ENCODE measurements at places on chromosomes 6 and 20.

DNA sequence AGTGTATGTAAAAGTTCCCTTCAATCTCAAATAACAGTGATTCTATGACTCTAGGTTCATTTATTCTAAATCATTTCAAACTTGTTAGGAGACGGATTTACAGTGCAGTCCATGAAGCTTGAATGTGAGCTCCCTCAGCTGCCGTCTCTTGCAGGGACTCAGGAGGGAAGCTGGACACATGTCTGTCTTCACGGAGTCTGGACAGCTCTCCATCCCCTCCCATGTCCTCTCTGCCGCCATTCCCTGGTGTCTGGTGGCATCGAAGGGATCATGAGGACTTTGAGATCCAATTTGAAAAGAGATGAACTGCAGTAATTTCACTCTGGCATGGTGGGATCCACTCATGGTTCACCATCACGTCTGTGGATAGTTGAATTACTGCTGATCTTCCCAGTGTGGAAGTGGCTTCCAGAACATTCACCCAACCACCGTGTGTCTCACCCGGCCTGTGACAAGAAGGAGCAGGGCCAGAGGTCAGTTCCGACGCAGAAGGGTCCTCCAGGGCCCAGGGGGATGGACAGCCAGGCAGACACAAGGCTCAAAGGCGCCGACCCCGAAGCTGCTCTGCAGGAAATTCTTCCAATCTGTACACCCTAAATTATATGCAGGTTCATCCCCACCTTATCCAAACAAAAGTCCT, 370.1 kb downstream of the THBS2 start:
- no peak for DNase-seq
- H3K4me3 ChIP-seq: no peak overlapping the region
- H3K27ac ChIP-seq: no peak overlapping the region
- no peaks in the 10 kb centered on the region for H3K36me3 ChIP-seq
- no peaks in the 10 kb centered on the region for H3K4me1 ChIP-seq
- H3K27me3 ChIP-seq: no peaks in the 10 kb centered on the region

GRCh38 chr6:167153521-167153959, 4.2 kb downstream of the GPR31 start:
- no peaks in the 10 kb centered on the region for H3K27me3 ChIP-seq
- no peaks in the 10 kb centered on the region for H3K4me1 ChIP-seq
- H3K36me3 ChIP-seq: peaks cover 3% of the 10 kb centered on the region
- H3K4me3 ChIP-seq: no peak overlapping the region
- no peak for DNase-seq

DNA sequence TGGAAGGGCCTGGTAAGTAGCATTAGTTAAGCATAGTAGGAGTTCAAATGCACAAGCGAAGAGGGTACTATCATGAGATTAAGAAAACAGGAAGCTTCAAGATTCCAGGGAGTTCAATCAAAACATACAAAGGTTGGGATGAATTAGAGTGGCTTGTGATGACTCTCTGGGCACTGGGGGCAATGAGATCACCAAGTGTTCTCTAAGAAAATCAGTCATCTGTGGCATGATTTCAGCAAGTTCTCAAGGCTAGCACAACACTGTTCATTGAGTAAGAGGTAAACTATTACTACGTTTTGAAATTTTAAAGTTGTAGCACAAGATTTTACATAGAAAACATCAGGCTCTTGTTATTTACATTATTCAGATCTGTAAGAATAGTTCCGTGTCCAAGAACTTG, 139.7 kb upstream of the FLRT3 start:
- no peaks in the 10 kb centered on the region for H3K36me3 ChIP-seq
- no peak overlapping the region for H3K4me3 ChIP-seq
- no peaks in the 10 kb centered on the region for H3K27me3 ChIP-seq

GRCh38 chr6:62217866-62218265, 68.2 kb downstream of the KHDRBS2 start:
- H3K27me3 ChIP-seq: no peaks in the 10 kb centered on the region
- no peaks in the 10 kb centered on the region for H3K36me3 ChIP-seq
- H3K4me1 ChIP-seq: no peaks in the 10 kb centered on the region
- no peak for DNase-seq
- no peak overlapping the region for H3K4me3 ChIP-seq

GRCh38 chr20:829551-829950, 4.0 kb upstream of the FAM110A start:
- H3K4me1 ChIP-seq: no peaks in the 10 kb centered on the region
- H3K27ac ChIP-seq: no peak overlapping the region
- no peak for DNase-seq
- no peaks in the 10 kb centered on the region for H3K27me3 ChIP-seq

DNA sequence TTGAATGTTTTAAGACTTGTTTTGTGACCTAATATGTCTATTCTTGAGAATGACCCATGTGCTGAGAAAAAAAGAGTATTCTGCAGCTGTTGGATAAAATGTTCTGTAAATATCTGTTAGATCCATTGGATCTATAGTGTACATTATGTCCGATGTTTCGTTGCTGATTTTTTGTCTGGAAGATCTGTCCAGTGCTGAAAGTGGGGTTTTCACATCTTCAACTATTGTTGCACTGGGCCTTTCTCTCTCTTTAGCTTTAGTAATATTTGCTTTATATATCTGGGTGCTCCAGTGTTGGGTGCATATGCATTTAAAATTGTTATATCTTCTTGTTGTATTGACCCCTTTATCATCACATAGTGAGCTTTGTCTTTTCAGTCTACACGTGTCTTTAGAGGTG, 5.7 kb upstream of the SIRPB2 start:
- H3K27ac ChIP-seq: no peak overlapping the region
- H3K36me3 ChIP-seq: no peaks in the 10 kb centered on the region
- H3K4me1 ChIP-seq: no peaks in the 10 kb centered on the region
- no peaks in the 10 kb centered on the region for H3K27me3 ChIP-seq
- H3K4me3 ChIP-seq: no peak overlapping the region

DNA sequence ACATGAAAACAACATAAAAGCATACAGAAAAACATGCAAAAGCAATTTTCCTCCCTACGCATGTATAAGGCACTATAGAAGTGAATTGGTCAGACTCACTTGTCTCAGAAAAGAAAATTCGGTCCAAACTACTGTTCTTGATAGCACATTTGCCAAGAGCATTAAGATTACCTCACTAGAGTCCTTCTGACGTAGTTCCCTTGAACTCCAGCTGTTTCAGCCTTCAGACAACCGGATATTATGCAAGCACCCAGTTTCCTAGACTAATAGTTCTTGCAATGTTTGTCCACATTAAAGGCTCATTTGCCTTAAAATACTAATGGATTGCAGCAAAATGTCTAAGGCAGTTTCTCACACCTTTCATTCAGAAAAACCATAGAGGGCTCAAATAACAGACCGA, 2.5 kb upstream of the CASS4 start:
- no peaks in the 10 kb centered on the region for H3K27me3 ChIP-seq
- no peak overlapping the region for H3K27ac ChIP-seq
- H3K36me3 ChIP-seq: peaks cover 4% of the 10 kb centered on the region
- no peaks in the 10 kb centered on the region for H3K4me1 ChIP-seq

DNA sequence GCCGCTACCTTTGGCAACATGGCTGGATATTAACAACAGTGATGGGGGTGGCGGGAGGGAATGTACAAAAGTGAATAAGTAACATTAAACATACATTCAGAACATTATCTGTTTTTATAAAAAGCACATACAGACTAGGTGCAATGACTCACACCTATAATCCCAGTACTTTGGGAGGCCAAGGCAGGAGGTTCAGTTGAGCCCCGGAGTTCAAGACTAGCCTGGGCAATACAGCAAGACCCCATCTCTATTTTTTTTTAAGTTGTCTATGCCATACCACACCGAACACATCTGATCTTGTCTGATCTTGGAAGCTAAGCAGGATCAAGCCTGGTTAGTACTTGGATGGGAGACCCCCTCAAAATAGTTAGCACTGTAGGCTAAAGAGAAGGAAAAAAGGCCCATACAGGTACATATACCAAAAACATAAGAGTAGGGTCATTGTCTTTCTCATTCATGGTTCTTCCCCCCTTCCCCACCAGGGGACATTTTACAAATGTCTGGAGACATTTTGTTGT, 1.7 kb upstream of the HCK start:
- peaks cover 6% of the 10 kb centered on the region for H3K4me1 ChIP-seq
- H3K27me3 ChIP-seq: peaks cover 18% of the 10 kb centered on the region
- H3K36me3 ChIP-seq: no peaks in the 10 kb centered on the region

- no peaks in the 10 kb centered on the region for H3K4me1 ChIP-seq
- H3K4me3 ChIP-seq: no peak overlapping the region
- no peaks in the 10 kb centered on the region for H3K36me3 ChIP-seq
- H3K27me3 ChIP-seq: no peaks in the 10 kb centered on the region
- no peak for DNase-seq
These were observed 14.3 kb upstream of the CDH22 start for GRCh38 chr20:46322641-46323040.

DNA sequence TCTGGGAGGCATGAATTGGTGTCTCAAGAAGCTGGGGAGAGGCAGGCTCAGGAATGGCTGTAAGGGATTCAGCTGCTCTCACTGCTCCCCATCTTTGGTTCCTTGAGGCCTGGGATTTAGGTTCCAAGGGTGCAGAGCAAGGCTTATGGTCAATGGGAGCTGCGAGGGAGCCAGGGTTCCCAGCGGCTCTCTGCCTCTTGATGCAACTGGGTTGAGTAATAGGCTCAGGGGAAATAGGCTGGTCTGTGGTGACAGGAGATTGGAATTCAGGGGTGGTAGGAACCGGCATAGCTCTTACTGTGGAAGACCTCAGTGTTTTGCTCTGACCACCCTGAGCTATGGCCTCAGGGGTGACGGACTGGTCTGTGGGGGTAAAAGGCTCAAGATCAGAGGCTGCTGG, 13.0 kb upstream of the NRM start:
- H3K4me3 ChIP-seq: no peak overlapping the region
- H3K27me3 ChIP-seq: no peaks in the 10 kb centered on the region
- no peak overlapping the region for H3K27ac ChIP-seq
- H3K4me1 ChIP-seq: no peaks in the 10 kb centered on the region
- no peak for DNase-seq
- H3K36me3 ChIP-seq: peaks cover 27% of the 10 kb centered on the region

DNA sequence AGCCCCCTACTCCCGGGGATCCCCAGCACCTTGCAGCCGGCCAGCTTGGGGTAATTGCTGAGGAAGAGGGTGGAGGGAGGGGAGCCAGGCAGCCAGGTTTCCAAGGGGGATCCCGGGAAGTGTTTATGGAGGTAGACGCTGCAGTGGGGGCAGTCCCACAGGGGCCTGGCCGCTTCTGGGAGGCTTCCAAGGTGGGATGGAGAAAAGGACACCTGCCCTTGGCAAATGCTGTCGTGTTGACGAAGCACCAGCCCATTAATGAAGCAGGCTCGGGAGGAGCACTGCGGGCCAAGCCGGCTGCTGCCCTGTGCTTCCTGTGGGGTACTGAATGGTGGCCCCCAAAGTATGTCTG, 82.4 kb downstream of the TMEM242 start:
- peaks cover 5% of the 10 kb centered on the region for H3K4me1 ChIP-seq
- no peak overlapping the region for H3K4me3 ChIP-seq
- DNase-seq: no peak
- H3K36me3 ChIP-seq: no peaks in the 10 kb centered on the region
- peaks cover 3% of the 10 kb centered on the region for H3K27me3 ChIP-seq

DNA sequence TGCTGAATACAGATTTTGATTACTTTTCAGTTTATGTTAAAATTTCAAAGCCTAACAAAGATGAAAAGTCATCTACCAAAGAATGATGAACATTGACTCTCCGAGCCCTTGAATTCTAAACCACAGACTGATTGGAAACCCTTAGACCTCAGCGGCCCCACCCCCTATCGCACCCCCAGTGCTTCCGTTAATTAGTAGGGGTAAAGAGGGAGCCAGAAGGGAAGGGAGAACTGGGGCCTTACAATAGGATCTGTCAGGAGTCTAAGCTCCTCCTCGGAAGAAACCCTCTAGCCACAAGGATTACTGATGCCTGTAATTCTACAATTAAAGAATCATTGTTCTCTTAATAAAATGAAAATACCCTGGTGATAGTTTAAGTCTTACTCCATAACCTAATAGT, 79.7 kb upstream of the JARID2 start:
- H3K4me3 ChIP-seq: no peak overlapping the region
- H3K27me3 ChIP-seq: no peaks in the 10 kb centered on the region
- H3K27ac ChIP-seq: no peak overlapping the region
- H3K36me3 ChIP-seq: no peaks in the 10 kb centered on the region

DNA sequence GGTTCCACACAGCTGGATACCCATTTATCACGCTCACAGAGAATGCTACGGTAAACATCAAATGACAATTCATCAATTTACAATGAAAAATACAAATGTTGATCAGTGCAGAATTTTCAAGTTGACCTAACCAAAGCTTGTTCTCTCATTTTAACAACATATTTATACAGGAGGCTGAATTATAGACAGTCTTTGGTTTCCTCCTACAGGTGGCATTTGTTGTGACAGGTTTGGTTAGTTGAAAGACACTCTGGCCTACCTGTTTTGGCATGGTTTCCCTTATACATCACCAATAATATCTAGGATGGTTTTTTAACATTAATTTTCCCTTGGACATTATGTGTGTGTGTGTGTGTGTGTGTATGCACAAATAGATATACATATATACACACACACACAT, 642.5 kb upstream of the MMS22L start:
- H3K27ac ChIP-seq: no peak overlapping the region
- H3K4me1 ChIP-seq: no peaks in the 10 kb centered on the region
- H3K27me3 ChIP-seq: no peaks in the 10 kb centered on the region
- DNase-seq: peak; percentile 7
- H3K36me3 ChIP-seq: no peaks in the 10 kb centered on the region

DNA sequence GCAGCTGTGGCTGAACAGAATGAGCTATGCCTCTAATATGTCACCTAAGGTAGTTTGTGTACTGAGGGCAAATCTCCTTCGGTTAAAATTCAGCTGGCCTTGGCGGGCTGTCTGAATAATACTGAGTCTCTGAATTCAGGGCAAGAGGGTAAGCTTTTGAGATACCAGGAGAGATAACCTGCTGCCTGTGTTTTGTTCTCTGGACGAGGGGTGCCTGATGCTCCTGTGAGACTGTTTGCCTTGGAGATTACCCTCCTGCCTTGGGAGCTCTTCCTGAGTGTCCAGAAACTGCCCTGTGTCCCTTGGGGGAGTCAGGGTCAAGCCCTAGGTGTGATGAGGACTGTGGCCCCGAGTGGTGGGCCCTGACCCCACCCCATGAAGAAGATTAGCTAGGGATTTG, 282.9 kb downstream of the KIF16B start:
- DNase-seq: no peak
- no peak overlapping the region for H3K4me3 ChIP-seq
- H3K36me3 ChIP-seq: no peaks in the 10 kb centered on the region
- H3K27me3 ChIP-seq: no peaks in the 10 kb centered on the region
- H3K27ac ChIP-seq: no peak overlapping the region

DNA sequence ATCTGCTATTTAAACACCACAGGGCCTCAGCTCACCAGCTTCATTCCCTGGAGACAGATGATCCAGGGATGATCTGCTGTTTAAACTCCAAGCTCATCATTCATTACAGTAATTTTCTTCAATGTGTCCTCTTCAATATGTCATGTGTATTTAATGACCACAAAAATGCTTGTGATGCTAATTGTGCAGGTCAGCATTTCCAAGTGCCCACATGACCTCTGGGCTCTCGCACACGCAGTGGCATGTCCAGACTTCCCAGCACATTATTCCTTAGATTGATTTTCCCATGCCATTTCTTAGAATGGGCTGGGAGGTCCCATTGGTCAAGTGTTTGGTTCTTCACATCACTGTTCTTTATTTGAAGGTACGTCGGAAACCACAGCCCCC, 434.4 kb downstream of the HAO1 start:
- H3K36me3 ChIP-seq: no peaks in the 10 kb centered on the region
- no peak overlapping the region for H3K4me3 ChIP-seq
- no peak for DNase-seq
- no peak overlapping the region for H3K27ac ChIP-seq
- no peaks in the 10 kb centered on the region for H3K27me3 ChIP-seq

- DNase-seq: no peak
- no peaks in the 10 kb centered on the region for H3K27me3 ChIP-seq
- H3K36me3 ChIP-seq: no peaks in the 10 kb centered on the region
- no peaks in the 10 kb centered on the region for H3K4me1 ChIP-seq
- no peak overlapping the region for H3K27ac ChIP-seq
- H3K4me3 ChIP-seq: no peak overlapping the region
These were observed 1234.7 kb upstream of the GJE1 start for GRCh38 chr6:140897804-140898573.
